ENCODE measurements at places on chromosomes 12 and 14.

DNA sequence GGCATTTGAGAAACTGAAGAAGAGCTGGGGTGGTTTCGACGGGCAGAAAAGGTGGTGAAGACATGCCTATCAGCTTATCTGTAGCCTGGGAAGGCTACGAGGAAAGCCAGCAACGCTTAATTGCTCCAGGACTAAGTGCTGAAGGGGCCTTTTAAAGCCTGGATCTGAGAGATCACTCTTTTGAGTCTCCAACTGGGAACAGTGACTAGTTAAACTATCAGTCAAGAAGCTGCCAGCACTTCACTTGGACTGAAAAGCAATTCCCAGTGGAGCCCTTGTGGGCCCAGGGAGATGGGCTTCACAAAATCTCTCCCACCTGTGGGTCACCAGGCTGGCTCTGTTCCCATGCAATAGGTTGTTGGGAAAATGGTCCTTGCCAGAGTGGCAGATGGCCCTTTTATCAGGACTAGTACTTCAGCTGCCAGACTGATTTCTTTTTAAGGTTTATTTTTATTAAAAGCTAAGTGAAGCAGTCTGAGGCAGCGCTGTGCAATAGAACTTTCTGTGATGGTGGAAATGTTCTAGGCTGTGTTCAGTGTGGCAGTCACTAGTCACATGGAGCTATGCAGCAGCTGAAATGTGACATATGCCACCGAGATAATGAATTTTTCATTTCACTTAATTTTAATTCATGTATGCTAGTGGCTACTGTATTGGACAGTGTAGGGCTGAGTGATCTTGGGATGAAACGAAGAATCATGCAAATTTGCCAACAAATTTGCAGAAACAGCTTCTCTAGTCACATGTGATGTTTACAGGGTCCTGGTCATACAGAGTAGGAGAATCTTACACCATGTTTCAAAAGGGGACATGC is 276.8 kb downstream of the PCNX1 start:
- no peak for DNase-seq

- DNase-seq: no peak
Measured at GRCh38 chr12:97568336-97569180, 106.0 kb downstream of the RMST start.

DNA sequence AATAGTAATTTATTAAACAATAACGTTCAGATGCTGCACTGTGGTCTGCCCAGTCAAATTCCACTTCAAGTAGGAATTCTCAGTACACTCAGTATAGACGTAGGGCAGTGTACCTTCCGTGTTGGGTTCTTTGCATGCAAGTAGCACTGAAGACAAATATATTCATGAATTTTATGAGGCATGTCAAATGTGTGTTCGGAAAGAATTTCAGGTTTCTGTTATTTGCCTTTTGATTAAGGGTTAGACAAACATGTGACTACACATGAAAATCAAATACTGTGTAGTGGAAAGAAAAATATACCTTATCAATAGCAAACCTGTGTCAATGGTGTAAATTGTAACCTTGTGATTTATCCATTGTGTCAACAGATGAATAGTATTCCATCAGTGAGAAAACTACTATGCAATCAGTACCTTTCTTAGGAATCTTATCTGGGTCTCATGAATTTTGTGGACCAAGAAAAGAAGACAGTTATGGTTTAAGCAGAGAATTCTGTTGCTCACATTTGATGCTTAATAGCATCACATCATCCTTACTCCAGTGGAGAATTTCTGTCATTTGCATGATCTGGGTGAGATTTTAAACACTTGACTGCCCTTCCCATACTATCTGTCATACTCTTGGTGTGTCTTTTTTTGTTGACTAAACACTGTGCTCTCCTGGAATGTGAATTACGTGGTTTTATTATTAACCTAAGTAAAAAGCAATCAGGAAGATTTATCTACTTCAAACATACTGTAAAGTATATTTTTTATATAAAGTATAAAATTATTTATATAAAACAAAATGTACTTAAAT is 13.3 kb downstream of the TMEM260 start:
- no peak for DNase-seq

DNA sequence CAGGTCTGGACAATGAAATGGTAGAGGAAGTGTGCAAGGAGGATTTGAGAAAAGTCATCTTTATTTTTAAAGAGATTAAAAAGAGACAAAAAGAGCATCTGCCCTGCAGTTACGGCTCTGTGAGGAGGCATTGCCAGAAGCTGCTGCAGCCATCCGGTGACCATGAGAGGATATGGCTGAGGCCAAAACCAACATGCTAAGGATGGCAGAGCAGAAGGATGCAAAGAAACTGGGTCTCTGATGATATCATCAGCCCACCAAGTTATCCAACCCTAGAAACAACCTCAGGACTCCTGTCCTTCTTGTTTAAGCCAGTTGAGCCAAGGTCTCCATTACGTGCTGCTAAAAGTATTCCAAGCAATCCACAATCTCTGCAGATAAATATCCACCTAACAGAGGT is 48.0 kb upstream of the CCND2 start:
- DNase-seq: no peak

DNA sequence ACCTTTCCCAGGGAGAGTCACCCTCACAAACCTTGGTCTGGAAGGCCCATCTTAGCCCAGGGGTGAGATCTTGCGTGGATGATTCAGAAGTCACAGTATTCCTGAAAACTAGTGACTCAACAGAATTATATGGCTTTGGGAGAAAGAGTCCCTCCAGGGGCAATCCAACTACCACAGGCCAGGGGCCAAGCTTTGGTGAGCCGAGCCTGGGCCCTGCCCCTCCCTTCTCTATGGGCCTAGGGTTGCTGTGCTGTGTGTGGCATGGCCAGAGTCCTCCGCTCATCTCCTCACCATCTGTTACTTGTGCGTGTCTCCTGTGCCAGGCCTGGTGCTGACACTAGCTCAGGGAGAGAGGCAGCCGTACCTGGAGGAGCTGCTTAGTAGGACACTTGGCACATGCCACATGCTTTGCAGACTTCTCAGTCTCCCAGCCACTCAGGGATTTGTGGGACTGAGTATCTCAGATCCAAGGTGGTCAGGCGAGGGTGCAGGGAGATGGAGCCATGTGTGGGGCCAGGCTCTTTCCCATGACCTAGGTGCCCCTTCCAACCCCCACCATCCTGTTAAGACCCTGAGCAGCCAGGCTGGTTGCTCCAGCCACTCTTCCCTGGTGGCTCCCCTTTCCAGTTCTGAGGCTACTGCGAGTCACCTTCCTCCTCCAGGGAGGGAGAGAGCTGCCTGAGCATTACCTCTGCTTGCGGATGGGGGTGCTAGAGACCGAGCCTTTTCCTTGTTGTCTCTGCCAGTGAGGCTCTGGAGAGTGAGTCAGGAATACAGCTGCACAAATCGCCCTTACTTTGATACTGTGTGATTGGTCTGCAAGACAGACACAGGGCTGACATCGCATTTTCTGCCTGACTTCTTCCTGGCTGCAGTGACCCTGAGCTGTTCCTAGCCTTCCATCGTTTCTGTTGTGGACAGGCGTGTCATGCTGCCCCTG is 94.1 kb downstream of the SLC25A47 start:
- DNase-seq: no peak

- no peak for DNase-seq
Measured at GRCh38 chr12:95178136-95178535, 39.1 kb downstream of the FGD6 start.

- DNase-seq: no peak
Measured at GRCh38 chr14:96931751-96932150, 134.6 kb downstream of the VRK1 start.

DNA sequence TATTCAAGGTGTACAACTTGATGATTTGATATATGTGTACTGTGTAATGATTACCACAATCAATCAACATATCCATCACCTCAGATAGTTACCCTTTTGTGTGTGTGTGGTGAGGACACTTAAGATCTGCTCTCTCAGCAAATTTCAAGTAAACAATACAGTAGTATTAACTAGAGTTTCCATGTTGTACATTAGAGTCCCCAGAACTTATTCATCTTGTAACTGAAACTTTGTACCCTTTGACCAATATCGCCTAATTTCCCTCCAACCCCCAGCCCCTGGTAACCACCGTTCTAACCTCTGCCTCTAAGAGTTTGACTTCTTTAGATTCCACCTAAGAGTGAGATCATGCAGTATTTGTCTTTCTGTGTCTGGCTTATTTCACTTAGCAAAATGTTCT is 12.1 kb downstream of the ADCK1 start:
- DNase-seq: no peak

DNA sequence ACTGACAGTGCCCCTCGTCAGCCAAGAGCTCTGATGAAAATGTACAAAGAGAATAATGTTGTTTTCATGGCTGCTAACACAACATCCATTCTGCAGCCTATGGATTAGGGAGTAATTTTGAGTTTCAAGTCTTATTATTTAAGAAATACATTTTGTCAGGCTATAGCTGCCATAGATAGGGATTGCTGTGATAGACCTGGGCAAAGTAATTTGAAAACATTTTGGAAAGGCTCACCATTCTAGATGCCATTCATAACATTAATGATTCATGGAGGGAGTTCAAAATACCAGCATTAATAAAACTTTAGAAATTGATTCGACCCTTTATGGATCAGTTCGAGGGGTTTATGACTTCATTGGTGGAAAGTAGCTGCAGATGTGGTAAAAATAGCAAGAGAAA is 149.8 kb downstream of the GPHN start:
- DNase-seq: no peak
